ENCODE measurements at places on chromosomes 13 and 19.
A peak's percentile ranks its signal among the peaks of the same experiment; 100 is the strongest.

DNA sequence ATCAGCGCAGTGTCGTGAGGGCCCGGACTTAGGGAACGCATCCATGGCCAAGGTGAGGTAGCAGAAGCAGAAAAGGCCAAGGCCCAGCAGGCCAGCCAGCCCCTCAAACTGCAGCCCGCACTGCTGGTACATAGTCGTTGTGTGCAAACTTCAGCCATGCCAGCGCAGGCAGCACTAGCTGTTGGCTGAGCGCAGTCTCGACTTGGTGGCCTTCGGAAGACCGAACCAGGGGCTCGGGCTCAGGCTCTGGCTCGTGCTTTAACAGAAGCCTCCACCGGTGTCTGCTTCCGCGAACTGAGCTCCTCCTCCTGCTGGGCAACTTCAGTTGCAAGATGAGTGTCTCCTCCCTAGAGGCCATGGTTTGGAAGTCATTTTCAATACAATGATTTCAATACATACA is 157.5 kb downstream of the DNAJC15 start:
- no peak for DNase-seq

- DNase-seq = no peak
These were observed 1044.3 kb downstream of the DIAPH3 start for GRCh38 chr13:59119475-59119874.

DNA sequence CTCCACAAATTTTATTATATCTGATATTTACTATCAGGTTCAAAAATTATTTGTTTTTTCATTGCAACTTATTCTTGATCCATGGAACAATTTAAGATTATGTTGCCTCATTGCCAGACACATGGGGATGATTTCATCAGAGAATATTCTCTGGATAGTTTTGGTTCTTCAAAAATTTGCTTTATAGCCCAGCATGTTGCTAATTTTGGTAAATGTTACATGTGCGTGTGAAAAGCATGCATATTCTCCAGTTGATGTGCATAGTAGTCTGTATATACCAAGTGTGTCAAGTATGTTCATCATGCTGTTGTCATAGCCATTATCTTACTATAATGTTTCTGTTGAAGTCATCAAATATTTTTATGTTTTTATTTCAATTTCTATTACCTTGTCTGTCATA is 122.3 kb downstream of the RFC3 start:
- no peak for DNase-seq

DNA sequence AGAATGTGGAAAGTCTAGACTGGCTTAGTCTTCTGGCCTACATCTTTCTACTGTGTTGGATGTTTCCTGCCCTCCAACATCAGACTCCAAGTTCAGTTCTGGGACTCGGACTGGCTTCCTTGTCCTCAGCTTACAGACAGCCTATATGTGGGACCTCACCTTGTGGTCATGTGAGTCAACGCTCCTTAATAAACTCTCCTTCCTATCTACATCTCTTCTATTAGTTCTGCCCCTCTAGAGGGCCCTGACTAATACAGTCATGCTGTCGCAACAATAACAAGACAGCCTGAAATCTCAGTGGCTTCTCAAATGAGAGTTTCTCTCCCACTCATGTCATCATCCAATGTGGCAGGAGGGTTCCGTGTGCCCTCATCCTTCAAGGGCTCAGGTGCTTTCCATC is 347.8 kb downstream of the MZT1 start:
- DNase-seq = no peak

- DNase-seq = no peak
These were observed 2.8 kb downstream of the BRME1 start for GRCh38 chr19:13902993-13903555.

DNA sequence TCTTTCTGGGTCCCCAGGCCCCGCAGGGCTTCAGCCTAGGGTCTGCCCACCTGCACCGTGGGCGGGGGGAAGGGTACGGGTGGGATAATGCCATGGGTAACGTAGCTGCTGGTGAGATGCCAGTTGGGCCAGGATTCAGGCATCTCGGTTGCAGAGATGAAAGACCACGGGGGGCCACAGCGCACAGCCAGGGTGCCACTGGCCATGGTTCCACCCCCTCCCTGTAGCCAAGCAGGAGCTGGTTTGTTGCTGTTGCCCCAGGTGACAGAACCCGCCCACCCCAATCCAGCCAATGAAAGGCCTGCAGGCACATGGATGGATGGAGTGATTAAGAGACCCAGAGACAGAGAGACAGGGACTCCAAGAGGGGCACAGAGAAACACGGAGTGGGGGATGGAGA is 1.0 kb upstream of the CGB7 start:
- no peak for DNase-seq

- DNase-seq = no peak
These were observed 4.8 kb downstream of the COLGALT1 start for GRCh38 chr19:17560205-17560595.

- DNase-seq = no peak
These were observed 384.5 kb downstream of the IRS2 start for GRCh38 chr13:109401891-109402290.

- DNase-seq = no peak
These were observed 5.8 kb downstream of the PPFIA3 start for GRCh38 chr19:49125025-49125731.

DNA sequence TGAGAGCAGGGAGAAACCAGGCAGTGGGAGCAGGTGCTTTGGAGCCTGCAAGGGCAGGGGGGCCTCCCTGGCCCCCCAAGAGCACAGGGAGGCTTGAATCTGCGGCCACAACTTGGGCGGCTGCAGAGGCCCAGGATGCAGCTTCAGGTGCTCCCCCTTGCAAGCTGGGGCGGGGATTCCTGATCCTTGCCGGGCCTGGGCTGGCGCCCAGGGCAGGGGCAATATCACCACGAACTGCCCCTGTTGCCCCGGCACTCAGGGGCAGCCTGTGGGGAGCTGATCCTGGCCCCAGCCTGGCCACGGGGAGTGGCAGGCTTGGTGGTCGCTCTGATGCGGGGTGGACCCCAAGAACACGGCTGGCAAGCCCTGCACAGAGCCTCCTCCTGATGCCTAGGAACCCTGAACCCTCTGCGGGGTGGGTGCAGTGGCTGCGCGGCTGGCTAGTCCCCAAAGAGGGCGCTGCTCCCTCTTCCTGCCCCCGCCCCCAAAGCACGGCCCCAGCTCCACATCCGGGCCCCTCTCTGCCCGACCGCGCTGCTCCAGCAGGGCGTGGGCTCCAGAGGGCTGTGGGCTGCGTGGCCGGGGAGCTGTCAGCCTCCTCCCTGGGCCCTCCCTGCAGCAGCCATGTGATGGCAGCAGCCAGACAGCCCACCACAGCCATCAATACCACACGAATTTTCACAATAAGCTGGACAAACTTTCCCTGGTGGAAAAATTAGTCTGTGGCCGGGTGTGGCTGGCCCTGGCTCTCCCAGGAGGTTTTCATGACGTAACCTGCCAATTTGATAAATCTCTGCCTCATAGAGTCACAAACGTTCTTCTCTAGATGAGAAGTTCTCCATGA is 21.0 kb downstream of the TNFSF9 start:
- no peak for DNase-seq

GRCh38 chr13:51797664-51798488 is 6.1 kb downstream of the DHRS12 start:
- DNase-seq = peak; percentile 46

GRCh38 chr19:48630296-48631063 is 6.7 kb downstream of the DBP start:
- no peak for DNase-seq

DNA sequence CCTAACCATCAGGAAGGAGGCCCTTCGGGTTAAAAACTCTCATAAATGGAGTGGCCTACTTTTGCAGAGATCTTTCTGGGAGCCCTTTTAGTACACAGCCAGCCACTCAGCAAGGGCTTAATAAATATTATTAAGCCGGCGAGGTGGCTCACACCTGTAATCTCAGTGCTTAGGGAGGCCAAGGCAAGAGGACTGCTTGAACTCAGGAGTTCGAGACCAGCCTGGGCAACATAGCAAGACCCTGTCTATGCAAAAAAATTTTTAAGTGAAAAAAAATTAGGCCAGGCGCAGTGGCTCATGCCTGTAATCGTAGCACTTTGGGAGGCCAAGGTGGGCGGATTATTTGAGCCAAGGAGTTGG is 810 bp upstream of the KANK2 start:
- no peak for DNase-seq

- DNase-seq = no peak
These were observed 41.9 kb upstream of the ZNF536 start for GRCh38 chr19:30330266-30330665.

DNA sequence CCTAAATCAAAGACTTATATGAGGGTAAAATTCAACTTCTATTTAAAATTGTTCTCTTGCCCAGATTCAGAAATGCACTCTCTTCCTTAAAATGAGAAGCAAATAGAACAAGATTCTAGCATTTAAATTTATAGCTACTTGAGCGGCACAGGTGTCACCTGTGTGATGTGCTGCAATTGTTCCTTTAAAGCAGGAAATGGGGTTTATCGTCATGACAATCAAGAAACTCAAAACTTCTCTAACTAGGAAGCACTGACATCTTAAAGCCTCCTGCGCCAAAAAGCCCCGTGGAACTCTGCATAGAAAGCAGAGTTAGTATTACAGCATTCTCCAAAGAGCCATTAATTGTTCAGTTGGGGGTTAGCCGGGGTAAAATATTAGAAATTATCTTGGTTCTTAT is 2.6 kb upstream of the OXGR1 start:
- DNase-seq = no peak

- DNase-seq = no peak
These were observed 26.8 kb upstream of the CXCL17 start for GRCh38 chr19:42469311-42470235.

DNA sequence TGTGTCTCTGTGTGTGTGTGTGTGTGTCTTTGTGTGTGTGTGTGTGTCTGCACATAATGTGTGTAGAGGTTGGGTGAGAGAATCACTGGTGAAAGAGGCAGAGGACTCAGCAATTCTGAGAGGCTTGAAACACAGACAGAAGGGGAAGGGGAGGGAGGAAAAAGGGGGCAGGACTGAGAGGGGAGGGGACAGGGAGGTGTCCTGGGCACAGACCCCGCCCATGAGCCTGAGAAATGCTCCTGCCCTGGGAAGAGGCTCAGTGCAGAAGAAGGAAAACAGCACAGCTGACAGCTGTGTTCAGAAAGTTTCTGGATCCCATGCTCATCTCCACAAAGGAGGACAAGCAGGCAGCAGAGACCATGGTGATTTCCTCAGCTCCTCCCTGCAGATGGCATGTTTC is 59.1 kb upstream of the CEACAM8 start:
- no peak for DNase-seq

GRCh38 chr13:46803586-46803985 is 6.6 kb upstream of the ESD start:
- DNase-seq = no peak

DNA sequence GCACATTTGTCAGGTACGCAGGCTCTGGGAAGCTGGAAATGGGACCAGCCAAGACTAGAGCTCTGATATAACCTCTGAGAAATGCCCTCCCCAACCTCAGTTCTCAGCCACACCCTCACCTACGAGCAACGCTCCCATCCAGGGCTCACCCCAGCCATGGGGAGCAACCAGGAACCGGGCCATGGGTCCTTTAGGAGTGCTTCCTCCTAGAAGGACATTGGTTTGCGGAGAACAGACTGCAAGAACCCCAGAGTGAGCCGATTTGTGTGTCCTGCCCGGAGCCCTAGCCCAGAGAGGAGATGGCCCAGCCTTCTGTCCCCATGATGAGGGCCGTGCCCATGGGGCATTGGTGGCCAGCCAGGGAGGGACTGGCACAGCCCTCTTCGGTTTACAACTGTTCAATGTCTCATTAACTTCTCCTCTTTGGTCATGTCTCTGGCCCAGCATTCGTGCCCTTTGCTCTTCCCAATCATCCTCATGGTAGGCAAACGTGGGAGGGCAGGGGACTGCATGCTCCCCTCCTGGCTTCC is 32.9 kb upstream of the IGSF23 start:
- no peak for DNase-seq

GRCh38 chr13:95269756-95270155 is 31.5 kb downstream of the ABCC4 start:
- DNase-seq = no peak

- no peak for DNase-seq
These were observed 3.3 kb upstream of the ATP1A3 start for GRCh38 chr19:41997121-41997850.

- DNase-seq = no peak
These were observed 840 bp upstream of the CCNA1 start for GRCh38 chr13:36431204-36432105.

- no peak for DNase-seq
These were observed 1454.8 kb upstream of the SPRY2 start for GRCh38 chr13:81795710-81796109.

- no peak for DNase-seq
These were observed 809 bp downstream of the MYO1F start for GRCh38 chr19:8576273-8576993.

DNA sequence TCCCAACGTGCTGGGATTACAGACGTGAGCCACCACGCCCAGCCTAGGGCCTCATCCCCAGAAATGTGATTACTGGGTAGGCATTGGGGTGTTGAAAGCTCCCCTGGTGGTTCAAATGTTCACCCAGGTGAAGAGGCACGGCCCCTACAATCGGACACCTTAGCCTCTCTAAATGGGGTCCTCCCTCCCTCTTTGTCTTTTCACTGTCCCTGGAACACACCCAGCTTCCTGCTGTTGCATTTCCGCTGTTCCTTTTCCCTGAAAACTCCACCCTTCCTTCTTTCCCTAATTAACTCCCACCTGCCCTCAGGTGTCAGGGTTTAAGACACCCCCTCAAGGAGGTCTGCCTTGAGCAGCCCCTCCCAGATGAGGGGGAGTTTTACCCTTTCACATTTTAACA is 3.6 kb upstream of the PRODH2 start:
- DNase-seq = no peak

GRCh38 chr19:342801-343421 is 1.7 kb downstream of the MIER2 start:
- DNase-seq = peak; percentile 42

DNA sequence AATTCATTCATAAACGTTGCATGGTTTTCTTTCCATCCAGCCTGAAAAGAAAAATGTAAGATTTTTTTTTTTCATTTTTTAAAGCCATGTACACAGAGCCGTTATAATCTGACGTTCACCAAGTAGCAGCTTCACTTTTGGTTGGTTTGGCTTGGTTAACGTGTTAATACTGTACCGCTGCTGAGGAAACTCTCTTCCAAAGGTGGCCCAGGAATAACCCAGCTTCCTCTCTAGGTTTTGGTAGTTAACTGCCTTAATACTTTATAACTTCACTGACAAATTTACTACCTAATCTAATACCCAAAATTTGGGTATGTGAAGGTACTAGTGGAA is 1.7 kb downstream of the INTS6 start:
- no peak for DNase-seq

GRCh38 chr19:12834976-12835757 is 788 bp upstream of the RTBDN start:
- DNase-seq = no peak

- no peak for DNase-seq
These were observed 567 bp upstream of the SMG9 start for GRCh38 chr19:43755256-43755801.
